ENCODE measurements at places on chromosomes 13 and 19. TPM values are rescaled to one million over a fixed set of nuclear protein-coding genes. Genes with fewer than 3 reads are reported as not detected.

GRCh38 chr19:28297586-28298157 lies 915.3 kb downstream of the UQCRFS1 start:
- no peak for DNase-seq

GRCh38 chr13:99299256-99299919 lies 7.8 kb downstream of the GPR183 start:
- no peak for DNase-seq

DNA sequence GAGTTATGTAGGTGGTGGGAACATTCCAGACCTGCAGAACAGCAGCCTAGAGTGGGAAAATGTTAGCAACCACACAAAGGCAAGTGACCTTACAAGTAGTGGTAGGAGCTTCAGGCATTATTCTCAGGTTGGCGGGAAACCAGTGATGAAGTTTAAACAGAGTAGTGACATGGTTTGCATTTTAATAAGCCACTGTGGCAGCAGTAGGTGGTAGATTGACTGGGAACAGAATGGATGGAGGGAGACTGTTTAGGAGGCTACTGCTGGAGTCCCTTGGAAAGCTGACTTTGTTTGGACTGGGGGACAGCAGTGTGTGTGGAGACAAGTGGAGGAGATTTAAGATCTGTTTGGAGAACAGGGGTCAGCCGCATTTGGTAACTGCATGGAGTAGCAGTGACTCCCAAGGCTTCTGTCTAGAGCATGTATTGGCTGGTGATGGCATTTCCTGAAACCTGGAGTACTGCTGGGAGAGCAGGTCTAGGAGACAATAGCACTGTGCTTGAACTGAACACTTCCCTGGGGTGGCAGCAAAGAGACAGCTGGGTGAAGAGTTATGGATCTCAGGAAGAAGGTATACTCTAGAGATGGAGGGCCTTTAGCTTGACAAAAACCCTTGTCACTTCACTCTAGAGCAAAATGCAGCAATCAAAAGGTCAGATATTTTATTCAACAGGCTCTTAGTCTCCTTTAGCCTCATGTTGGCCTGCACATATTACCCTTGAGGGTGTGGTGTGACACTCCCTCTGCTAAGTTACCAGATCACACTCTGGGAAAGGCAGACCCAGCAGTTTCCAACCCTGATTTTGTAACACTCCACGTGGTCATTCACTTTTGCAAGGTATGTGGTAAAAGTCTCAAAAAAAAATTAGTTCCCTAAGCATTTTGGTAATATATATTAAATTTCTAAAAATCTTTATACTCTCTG lies 70.3 kb downstream of the DHRS12 start:
- no peak for DNase-seq

DNA sequence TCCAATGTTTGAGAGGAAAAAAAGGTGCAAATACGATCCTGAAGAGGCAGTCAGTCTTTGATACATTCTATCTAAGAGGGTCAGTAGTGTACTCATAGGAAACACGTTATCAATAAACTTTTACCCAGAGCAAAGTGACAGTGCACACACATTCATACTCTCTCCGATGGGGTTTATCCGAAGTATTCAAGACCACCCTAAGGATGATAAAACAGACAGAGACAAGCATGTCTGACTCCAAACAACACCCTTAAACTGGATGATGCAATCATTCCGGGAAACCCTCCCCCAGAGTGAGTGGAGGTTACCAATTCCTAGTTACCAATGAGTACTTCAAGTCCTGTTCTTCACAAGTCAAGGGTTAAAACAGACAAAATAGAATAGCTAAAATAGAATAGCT lies 79.1 kb downstream of the DNAJC3 start:
- no peak for DNase-seq

GRCh38 chr19:54661846-54662481 lies 821 bp upstream of the LILRB4 start:
- DNase-seq, result no peak

- no peak for DNase-seq
Measured at GRCh38 chr19:35031072-35031881, 1.0 kb downstream of the SCN1B start.

Gene APBA3
- 17.8 TPM for total RNA-seq

Gene MBD3L2
- not detected for total RNA-seq

DNA sequence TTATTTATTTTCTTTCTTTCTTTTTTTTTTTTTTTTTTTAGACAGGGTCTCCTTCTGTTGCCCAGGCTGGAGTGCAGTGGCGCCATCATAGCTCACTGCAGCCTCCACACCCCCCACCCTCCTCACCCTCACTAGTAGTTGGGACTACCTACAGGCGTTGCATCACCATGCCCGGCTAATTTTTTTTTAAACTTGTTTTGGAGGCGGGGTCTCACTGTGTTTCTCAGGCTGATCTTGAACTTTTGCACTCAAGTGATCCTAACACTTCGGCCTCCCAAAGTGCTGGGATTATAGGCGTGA lies 33.6 kb downstream of the GJA3 start:
- no peak for DNase-seq

Data from sigmoid colon (tissue), 7 donors.